ENCODE measurements at places on chromosomes 7 and 10.

DNA sequence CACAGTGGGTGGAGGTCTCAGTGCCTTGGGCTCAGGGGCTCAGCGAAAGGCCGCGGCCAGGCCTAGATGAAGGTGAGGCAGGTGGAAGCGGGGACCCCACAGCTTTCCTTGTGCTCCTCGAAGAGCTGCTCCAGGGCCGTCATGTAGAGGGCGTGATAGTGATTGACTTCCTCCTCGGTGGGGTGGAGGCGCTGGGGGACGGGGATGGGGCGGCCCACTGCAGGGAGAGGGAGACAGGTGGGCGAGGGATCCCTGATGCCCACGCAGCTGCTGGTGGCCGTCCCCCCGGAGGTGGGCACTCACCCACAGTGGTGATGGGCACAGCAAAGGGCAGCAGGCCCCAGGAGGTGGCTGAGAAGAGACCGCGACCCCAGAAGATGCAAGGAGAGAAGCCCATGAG is 5.0 kb downstream of the MOGAT3 start:
- DNase-seq, result no peak

- no peak for DNase-seq
Measured at GRCh38 chr7:1931256-1931950, 261.3 kb downstream of the ELFN1 start.

DNA sequence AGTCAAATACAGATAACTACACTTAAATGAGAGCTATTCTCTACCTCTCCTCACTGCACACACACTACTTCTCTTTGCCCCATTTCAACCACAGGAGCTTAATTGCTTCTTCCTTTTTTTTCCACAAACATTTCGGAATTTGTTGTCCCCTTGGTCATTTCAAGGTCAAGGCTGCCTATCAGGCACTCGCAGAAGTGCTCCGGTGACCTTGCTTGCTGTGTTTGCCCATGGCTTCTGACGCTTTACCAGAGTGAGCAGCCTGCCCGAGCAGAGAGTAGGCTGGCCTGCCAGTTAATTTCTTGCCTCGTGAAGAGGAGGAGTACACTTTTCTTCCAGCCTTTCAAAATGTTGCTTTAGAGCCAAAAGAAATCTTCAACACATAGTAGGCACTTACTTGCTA is 297.1 kb upstream of the LRGUK start:
- DNase-seq, result no peak

DNA sequence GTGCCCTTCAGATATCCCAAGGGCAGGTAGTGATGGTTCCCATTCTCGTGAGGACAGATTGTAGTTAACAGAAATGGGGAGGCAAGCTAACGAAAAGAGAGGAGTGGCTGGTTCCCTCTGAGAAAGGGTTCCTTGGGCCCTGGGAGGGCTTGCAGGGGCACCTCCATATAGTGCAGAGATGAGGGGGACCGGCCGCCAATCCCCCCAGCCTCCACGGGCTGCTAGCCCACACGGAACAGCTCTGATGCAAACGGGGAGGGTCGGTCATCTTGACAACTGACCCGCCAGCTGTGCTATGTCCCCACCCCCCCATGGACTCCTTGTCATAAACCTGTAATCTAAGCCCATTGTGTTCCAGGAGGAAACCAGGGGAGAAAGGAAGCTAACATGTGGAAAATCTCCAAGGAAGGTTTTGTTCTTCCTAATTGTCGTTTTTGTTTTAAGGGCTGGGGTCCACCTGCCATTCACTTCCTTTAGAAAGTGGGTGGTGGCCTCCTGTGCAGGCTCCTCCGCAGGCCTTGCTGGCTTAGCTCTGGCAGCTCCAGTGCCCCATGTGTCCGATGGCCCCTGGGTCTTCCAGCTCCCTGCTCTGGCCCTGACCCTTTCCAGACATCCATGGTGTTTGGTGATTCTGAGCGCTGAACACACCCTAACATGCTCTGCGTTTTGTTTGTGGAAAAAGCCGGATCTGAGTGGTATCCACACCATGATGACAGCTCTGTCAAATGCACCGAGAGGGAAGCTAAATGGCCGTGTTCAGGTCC is 15.9 kb downstream of the ADCY1 start:
- no peak for DNase-seq

- DNase-seq, result no peak
Measured at GRCh38 chr7:77727527-77727926, 31.3 kb downstream of the RSBN1L start.

All from HCT116 (cell line).